ENCODE measurements at places on chromosomes 12 and 14.
A peak's percentile ranks its signal among the peaks of the same experiment; 100 is the strongest.

DNA sequence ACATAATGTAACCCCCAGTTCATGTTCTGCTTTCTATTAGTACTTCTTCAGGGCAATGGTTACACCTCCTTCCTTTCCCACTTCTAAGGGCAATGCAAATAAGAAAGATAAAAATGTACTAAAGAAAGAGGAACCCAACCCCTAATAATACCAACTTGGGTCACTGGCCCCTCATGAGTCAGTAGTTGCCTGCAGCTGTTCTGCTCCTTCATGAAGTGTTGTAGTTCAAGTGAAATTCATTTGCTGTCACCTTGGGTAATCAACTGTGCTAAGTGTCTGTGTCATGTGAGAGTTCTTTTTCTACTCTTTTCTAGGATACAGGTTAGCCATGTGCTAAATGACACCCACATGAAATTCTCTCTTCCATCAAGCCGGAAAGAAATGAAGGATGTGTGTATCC lies 91.8 kb downstream of the PLXNC1 start:
- DNase-seq: peak; percentile 47

DNA sequence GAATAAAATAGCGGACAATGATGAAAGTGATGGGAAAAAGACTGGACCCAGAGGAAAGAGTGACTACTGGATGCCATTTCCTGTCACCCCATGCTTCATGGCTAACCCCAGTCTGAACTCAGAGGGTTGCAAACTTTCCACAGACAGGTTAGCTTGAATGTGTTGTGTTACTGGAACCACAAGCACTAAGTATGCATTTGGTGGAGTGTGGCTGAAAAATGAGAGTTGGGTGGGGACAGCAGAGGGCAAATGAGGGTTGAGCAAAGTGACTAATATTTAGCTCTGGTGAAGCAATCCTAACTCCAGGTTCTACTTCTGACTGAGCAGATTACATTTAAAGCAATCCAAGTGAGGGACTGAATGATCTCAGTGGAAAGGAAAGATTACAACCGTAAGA lies 1.6 kb downstream of the SLC16A7 start:
- no peak for DNase-seq

DNA sequence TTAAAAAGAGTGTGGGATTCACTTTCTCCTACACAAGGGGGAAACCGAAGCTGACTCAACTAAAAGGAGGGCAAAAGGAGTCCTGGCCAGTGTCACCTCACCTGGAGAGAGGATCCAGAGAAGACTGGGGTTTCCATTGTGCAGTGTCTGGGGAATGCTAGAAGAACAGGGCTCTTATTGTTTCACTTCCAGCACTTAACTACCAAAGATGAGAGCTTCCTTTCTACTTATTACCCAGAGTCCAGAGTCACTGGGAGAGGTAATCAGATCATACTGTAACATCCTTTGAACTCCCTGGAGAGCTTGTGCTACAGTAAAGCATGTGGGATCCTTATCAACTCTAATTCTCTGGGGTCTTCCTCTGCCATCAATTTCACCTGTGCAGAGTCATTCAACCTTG lies 148.4 kb upstream of the BCL2L14 start:
- DNase-seq: no peak

DNA sequence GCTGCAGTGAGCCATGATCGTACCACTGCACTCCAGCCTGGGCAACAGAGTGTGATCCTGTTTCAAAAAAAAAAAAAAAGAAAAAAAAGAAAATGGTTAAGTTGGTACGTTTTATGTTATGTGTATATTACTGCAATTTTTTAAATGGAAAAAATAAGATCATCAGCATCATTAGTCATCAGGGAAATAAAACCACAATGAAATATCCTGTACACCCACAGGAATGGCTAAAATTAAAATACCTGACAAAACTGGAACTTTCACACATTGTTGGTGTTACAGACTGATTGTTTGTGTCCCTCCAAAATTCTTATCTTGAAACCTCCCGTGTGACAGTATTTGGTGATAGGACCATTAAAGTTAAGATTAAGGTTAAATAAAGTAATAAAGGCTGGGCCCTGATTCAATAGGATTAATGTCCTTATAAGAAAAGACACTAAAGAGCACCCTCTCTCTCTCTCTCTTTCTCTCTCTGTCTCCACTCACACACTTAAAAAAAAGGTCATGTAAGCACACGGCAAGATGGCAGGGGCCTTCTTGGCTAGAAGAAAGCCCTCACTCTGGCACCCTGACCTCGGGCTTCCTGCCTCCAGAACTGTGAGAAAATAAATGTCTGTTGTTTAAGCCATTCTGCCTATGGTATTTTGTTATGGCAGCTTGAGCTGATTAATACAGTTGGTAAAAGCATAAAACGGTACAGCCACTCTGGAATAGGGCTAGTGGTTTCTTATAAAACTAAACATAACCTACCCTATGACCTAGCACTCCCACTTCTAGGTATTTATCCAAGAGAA lies 48.3 kb upstream of the ZFP36L1 start:
- no peak for DNase-seq

DNA sequence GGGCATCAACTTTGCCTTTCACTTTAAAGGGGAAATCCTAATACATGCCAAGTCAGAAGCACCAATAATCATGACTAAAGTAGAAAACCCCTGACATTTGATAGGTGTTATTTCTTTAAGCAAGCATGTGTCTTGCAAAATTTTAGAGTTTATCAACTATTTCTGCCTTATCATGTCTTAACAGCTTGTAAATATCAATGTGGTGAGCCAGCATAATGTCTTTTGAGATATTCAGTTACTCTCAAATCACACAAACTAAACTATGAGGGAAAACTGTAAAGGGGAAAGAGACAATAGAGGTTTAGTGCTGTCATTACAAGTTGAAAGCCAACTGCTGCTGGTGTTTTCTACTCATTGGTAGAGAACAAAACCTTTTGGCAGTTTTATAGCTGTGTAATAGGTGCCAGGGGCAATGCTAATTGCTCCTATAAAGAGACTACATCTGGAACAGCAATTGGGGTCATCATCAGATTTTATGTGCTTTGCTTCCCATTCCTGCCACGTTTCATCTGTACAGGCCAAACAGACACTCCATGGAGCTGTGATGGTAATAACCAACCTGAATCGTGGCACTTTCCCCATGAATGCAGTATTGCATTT lies 1027.4 kb downstream of the FSCB start:
- no peak for DNase-seq

DNA sequence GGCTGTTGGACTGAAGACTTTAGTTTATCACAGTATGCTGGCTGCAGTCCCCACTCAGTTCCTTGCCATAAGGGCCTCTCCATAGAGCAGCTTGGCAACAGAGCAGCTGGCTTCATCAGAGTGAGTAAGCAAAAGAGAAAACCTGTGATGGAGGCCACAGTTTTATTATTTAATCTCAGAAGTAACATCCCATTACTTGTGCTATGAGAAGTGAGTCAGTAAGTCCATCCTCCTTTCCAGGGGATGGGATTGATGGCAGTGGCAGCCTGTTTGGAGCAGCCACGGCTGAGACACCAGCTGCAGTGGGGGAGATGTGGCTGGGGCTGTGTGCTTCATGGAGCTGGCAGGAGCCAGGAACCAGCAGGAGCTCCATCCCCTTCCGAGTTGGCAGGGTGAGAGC lies 138.5 kb upstream of the SRRM4 start:
- no peak for DNase-seq

DNA sequence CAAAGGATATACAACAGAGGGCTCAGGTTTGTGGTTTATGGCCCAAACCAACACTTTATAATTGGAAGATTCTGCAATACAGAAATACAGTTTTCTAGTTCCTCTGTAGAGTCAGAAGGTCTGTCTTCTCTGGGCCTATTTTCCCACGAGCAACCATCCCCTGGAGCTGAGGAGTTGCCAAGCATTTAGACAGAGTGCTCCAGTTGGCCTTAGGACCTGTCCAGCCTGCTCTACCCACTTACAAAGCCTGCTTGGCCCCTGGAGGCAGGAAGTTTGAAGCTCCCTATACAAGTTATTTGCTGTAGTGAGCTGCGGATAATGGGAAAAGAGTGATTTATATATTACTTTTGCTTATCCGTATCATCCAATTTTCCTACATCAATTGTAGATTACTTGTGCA lies 60.8 kb upstream of the HSPB8 start:
- DNase-seq: no peak

DNA sequence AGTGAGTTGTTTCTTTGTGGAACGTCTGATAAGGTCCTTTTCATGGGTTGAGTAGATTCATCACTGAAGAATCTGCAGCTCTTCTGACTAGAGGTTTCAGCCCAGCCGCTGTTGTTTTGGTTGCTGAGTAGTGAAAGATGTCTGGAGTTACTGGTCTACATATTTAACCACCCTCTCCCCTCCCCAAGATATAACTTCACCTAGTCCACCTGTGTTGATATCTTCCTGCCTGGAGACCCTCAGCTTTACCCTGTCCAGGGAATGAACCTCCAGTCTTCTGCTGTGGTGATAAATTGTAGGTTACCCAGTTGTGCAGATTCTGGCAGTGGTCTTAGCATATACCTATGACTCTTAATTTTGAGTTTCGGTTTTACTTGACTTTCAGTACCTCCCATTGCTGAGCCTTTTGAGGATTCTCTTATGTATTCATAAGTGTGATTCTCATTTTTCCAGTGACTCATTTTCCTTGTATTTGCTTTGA lies 62.9 kb downstream of the CCDC91 start:
- no peak for DNase-seq

DNA sequence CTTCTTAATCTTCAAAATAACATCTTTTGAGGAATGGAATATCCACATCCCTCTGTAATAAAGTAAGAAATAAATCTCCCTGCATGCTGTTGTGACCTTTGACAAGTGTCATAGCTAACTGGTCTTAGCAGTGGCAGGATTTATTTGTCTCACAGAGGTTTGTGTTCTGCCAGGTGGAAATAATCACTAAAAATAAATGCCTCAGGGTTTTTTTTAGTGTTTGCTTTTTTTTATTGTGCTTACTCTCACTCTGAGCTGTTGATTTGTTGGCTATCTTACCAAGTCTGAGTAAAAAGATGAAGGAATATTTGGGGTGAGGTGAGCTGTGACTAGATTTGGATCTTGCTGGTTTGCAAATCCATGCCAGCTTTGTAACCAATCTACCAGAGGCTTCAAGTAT lies 285.4 kb downstream of the ALG10B start:
- DNase-seq: no peak

- no peak for DNase-seq
Observed at GRCh38 chr14:40312296-40312695, 880.1 kb upstream of the FBXO33 start.

- no peak for DNase-seq
Observed at GRCh38 chr12:16587110-16587453, 18.9 kb downstream of the LMO3 start.

DNA sequence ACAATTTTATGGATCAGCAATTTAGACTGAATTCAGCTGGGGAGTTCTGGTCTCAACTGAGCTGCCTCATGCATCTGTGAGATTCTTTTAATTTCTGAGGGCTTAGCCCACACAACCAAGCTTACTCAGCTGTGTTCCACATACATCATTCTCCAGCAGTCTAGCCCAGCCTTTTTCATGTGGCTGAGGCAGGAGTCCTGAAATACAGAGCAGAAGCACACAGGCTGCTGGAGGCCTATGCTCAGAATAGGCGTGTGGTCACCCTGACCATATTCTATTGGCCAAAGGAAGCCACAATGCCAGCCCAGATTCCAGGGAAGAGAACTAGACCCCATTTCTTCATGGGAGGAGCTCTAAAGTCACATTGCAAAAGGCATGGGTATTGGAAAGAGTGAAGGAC lies 72.3 kb upstream of the DHRS4 start:
- no peak for DNase-seq

DNA sequence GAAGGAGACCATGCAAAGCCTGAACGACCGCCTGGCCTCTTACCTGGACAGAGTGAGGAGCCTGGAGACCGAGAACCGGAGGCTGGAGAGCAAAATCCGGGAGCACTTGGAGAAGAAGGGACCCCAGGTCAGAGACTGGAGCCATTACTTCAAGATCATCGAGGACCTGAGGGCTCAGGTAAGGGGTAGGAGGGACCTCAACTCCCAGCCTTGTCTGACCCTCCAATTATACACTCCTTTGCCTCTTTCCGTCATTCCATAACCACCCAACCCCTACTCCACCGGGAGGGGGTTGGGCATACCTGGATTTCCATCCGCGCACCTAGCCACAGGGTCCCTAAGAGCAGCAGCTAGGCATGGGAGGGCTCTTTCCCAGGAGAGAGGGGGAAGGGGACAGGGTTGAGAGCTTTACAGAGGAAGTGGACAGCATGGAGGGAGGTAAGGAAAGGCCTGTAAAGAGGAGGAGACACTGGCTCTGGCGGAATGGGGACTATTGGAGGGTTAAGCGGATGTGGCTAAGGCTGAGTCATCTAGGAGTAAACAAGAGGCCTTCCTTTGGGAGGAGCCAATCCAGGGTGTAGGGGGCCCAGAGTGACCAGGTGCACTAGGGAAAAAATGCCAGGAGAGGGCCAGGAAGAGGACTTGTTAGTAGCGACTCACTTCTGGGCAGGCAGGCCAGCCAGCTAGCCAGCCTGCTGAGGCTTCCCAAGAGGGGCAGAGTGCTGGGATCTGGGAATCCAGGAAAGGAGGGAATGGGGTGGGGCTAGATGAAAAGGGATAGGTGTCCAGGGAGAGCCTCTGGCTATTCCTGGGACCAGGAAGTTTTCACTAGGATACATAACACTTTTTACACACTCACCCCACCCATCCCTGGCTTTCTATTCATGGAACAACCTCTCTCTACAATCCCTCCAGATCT lies 754 bp downstream of the KRT18 start:
- DNase-seq: no peak

- DNase-seq: no peak
Observed at GRCh38 chr12:32567296-32567674, 111.8 kb upstream of the DNM1L start.

DNA sequence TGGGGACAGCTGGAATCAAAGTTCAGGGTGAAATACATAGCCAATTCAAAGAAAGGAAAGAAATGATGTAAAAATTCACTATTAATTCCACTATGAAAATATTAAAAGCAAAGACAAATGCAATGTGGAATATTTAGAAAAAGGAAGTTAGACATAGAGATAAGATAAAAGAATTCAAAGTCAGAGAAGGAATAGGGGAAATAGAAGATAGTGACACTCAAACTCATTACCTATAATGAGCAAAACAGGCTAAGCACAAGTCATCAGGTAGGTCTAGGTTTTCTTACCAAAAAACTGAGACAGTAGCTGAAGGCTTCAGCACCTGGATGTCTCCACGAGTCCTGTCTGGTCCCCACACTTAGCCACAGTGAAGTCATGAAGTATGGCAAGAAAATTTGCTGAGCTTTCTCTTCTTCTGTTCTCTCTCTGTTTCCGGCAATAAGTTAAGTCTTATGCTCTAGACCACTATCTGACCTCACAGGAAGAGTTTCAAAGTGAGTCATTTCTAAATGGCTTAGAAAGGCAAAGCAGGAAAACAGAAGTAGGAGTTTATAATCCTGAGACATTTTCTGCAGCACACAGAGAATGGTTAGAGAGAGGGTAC lies at the start of gene C3AR1:
Gene C3AR1, minus strand, starts transcription at position 369 of the 604 bp plus-strand sequence. CDS start 6,174 bp downstream, outside the sequence.
- DNase-seq: peak; percentile 58

GRCh38 chr12:47744005-47744651 lies 14.6 kb downstream of the RAPGEF3 start:
- no peak for DNase-seq

DNA sequence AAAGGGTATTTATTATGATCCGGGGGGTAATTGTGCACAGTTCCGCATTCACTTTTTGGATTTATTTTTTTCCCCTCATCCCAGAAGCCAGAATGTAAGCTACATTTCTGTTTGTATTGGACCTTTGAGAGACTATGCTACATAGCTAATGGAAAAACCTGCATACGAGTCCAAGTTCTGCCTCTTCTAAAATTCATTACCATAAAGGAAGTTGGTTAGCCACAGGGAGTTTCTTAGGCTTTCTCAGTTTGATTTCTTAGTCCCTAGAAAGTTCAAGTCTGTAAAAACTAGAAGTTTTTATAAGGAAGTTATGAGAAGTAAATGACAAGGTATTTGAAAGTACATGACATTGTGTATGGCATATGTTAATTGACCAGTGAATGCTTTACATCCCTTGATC lies 138.7 kb downstream of the PDE3A start:
- no peak for DNase-seq
